ENCODE measurements at places on chromosomes 2 and 18.

- no peak for DNase-seq
These were observed 25.2 kb upstream of the CYTIP start for GRCh38 chr2:157468931-157469708.

DNA sequence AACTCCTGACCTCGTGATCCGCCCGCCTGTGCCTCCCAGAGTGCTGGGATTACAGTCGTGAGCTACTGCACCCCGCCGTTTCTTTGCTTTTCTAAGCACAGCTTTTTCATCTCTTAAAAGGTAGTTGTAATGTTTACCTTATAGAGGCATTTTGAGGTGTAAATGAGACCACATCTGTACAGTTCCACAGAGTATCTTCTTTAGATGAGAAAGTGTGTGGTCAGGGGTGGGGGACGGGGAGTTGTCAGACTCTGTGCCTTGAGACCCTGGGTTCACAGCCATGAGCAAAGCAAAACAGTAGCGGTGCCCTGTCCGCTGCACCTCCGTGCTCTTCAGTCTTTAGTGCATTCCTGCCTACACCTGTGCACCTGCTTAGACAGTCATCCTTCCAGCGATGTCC is 251.6 kb downstream of the ZNF407 start:
- no peak for DNase-seq

GRCh38 chr2:146481629-146482028 is 1363.2 kb upstream of the ACVR2A start:
- no peak for DNase-seq

DNA sequence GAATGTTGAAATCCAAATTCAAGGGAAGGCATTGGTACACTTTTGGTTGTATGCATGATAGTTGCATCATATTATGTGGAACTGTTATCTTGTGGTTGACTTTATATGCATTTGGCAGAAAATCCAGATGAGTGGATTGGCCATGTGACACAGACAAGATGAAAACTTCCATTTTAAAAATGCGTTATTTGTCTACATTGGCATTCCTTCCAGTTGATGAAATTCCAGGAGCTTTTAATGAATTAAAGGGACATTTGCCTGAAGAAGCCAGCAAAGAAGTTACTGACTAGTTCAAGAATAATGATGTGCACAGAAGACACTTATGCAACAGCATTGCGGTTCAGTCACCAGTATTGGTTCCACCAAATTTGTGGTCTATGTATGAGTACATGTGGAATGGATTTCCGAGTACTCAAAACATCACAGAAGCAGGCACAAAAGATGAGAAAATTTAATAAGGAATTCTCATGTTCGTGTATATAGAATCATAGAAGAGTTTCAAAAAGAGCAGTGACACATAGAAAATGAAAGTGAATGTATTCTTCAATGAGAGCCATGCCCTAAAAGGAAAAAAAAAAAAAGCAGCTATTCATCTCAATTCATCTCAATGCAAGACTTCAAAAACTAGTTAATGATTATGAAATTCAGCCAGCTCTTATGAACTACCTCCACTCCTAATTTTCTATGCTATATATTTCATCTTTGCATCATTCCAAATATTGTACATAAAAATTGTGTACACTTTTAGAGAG is 232.1 kb downstream of the RBM43 start:
- DNase-seq: no peak

DNA sequence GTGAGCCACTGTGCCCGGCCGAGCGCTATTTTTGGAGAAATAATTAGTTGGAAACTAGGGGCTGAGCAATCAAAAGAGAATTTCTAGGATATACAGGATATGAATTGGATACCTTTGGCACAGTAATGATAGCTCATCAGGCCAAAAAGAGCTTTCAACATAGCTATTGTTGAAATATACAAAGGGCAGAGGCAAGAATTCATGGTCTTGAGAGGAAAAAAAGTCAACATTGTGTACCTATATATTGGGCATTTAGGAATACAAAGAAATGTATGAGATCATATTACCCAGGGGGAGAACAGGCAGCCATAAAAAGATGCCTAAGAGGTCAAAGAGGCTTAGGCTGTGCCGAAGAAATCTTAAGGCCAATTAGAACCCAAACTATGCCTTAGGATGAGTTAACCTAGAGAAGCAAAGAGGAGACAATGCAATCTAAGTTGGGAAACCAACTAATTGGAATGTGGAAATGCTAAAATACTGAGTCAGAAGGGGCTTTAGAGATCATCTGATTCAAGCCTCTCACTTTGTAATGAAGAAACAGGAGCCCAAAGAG is 99.0 kb downstream of the RBBP8 start:
- DNase-seq: no peak

- DNase-seq: no peak
These were observed 31.1 kb upstream of the GPC1 start for GRCh38 chr2:240404174-240404852.

- DNase-seq: no peak
These were observed 5.8 kb downstream of the PCARE start for GRCh38 chr2:29068513-29068912.

DNA sequence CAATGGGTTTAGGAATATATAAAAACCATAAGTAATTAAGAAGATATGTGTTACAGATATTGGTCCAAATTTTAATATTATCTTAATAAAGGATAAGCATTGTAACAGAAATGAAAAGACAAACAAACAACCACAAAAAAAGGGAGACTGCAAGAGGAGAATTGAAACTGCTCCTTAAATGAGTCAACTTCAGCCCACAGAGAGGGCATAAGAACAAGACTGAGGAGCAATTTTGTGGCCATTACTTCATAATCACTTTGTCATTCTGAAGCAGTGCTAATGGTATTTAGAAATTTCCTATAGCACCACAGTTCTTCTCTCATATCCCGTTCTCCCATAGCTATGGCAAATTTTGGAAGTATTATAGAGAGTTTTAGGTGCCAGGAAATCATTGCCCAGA is 193.2 kb upstream of the HNMT start:
- no peak for DNase-seq

GRCh38 chr2:215498431-215498830 is 62.6 kb upstream of the FN1 start:
- no peak for DNase-seq

DNA sequence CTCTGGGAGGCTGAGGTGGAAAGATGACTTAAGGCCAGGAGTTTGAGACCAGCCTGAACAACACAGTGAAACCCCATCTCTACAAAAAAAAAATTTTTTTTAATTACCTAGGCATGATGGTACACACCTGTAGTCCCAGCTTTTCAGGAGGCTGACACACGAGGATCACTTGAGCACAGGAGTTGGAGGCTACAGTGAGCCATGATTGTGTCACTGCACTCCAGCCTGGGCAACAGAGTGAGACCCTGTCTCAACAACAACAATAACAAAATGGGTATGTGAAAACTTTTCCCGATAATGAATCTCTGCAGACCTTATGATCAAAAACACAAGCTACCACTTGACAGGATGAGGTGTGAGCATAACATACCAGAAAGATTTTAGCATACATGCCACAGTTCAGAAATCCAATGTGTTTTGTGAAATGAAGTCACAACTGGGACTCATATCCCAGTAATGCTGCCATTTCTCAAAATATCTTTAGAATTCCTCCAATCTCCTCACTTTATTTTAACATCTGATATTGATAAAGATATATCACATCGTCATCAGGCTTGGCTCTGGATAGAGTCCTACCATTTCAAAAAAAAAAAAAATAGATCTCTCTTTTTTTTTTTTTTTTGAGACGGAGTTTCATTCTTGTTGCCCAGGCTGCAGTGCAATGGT is 74.0 kb upstream of the PELI1 start:
- DNase-seq: no peak

DNA sequence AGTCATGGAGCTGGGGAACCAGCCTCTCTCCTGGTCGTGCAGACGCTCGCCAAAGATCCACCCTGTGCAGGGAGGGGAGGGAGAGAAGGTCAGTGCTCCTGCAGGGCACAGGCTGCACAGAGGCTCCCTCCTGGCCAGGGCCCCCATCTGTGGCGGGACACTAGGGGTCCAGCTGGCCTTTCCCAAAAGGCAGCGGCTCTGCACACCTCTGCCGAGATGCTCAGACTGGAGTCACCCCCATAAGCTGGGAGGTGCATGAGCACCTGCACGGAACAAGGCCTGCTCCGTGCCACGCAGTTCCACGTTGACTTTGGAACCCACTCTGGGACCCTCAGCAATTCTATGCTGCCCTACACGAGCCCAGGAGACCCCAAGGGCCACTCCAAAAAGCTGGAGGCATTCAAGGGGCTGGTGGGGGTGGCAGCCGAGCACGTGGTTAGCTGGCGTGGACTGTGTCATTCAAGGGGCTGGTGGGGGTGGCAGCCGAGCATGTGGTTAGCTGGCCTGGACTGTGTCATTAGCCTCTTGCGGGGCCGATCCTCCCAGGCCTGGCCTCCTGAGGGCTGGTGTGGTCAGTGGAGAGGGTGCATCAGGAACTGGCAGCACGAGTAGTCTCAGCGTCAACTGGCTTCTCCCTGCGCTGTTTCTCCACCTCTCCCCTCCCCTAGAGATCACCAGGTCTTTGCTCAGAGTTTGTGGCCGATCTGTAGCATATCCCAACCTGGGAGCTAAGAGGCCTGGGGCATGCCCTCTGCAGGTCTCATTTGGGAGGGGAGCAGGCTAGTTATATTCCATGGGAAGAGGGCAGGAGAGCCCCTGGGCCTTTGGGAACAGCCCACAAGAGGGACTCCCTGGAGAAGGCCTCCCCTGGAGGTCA is 9.8 kb downstream of the SNORC start:
- no peak for DNase-seq

- DNase-seq: no peak
These were observed 10.2 kb downstream of the KIF5C start for GRCh38 chr2:148885209-148885608.

DNA sequence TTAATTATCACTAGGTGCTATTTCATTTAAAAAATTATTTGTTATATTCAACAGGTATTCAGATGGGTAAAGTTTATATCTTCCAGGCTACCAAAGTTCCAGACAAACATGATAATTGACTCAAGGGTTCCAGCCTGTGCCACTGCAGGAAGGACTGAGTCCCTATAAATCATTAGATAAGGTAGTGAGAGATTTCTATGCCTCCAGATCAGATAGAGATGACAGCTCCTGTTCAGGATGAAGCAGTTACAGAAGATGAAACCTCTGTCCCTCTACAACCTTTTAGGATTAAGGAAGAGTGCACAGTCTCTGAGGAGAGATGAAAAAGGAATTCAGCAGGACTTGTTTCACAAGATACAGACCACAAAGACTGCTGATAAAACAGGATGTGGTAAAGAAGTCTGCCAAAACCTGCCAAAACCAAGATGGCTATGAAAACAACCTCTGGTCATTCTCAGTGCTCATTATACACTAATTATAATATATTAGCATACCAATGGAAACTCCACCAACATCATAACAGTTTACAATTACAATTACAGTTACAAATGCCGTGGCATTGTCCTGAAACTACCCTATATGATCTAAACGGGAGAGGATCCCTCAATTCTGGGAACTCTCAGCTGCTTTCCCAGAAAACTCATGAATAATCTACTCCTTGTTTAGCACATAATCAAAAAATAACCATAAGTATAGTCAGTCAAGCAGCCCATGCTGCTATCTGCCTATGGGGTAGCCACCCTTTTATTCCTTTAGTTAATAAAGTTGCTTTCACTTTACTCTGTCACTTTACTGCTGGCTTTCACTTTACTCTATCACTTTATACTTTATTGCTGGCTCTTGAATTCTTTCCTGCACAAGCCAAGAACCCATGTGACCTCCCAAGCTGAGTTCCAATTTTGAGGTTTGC is 288.5 kb downstream of the PDE11A start:
- DNase-seq: no peak

Data from stimulated activated CD4-positive, alpha-beta T cell treated with anti-CD3 and anti-CD28 coated beads, Interleukin-15, amount 100 ng/mL, for 24 hours (primary cell).